Skin of body (tissue), 3 donors: ENCODE measurements at places on chromosomes 11 and 22. TPM values are rescaled to one million over a fixed set of nuclear protein-coding genes. Genes with fewer than 3 reads are reported as not detected.

Gene VSTM5
- total RNA-seq = 0.39 TPM

Gene ANGPTL5
- total RNA-seq = 0.39 TPM

Gene MMP11
- total RNA-seq = 4.9 TPM

Gene NDUFS8
- total RNA-seq = 44.2 TPM

- no peak for DNase-seq
Measured at GRCh38 chr11:67345920-67346819, 7.2 kb downstream of the POLD4 start.

GRCh38 chr11:45390407-45390806 lies 104.3 kb upstream of the SYT13 start:
- no peak for DNase-seq

DNA sequence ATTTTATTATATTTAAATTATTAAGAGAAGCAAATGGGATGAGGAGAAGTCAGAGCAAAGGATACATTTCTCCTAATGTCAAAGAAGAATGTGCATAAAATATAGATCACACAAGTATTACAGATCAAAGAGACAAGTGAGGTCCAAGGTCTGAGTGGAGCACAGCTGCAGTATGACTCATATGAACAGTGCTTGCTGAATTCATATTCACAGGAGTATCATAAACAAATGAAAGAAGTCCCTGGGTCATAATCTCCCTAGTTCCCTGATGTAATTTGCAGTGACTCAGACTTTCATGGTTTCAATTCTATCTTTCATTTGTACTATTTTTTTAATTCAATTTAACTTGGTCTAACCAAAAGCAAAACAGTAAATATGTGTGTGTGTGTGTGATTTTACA lies 499.0 kb upstream of the CCDC179 start:
- peak; percentile 26 for DNase-seq

DNA sequence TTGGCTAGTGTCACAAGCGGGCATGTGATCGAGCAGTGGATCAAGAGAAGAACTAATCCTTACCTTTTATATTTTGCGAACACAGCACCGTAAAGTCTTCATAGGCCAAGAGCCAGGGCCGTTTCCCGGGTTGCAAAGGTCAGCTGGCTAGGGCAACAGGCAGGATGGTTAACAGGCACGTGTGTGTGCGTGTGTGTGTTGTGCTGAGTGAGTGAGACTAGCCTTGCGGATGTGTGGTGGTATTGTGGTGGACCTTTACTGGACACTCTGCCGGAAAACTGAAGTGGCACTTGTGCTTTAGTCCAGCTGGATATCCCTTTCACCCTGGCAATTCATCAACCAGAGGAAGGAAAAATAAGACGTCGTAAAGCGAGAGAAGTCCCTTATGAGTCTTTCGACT lies 176.7 kb downstream of the BCR start:
- no peak for DNase-seq

DNA sequence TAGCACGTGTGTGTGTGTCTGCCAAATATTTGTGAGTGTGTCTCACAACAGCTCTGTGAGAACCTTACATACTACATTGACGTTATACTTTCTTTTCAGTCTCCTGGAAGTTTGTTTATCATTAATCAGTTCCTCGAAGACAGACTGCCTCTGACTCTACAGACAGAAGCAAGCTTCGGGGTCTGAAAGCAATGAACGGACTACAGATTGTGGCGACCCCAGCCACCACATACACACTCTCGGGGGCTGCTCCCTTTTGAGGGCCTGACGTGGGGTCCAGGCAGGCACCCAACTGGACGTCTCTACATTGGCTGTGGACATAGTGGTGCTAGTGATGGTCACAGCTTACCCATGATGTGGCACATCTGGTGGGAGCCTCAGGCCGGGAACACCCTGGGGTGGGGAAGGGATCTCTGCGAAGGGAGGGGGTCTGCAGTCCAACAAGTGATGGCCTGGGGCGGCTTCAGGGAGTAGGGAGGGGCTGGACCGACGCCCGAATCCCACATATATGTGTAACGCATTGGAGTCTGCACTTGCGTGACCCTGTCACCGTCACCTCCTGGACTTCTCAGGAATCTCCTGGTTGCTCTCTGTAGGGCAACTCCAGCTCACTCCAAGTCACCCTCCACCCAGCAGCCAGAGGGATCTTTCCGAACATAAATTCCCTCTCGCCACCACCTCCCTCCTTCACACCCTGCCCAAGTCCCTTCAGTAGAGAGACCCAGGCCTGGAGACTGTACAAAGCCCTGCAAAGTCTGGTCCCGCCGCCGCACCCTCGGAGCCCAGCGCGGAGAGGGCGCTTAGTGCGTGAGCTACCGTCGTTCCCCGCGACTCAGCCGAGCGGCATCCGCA lies 30.4 kb upstream of the TRIM29 start:
- DNase-seq = no peak

DNA sequence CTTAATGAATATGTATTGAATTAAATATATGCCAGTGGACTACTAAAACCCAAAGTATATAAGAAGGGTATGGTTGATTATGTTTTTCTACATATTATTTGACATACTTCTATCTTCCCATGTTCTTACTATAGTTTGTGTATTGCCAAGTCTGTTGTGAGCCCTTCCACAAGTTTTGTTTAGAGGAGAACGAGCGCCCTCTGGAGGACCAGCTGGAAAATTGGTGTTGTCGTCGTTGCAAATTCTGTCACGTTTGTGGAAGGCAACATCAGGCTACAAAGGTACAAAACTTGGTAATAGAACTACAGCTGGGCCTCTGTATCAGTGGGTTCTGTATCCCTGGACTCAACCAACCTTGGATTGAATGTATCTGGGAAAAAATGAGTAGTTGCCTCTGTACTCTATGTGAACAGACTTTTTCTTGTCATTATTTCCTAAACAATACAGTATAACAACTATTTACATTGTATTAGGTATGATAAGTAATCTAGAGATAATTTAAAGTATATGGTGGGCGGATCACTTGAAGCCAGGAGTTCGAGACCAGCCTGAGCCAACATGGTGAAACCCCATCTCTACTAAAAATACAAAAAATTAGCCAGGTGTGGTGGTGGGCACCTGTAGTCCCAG lies 38.7 kb upstream of the TTC36 start:
- peak; percentile 73 for DNase-seq

GRCh38 chr11:125787827-125788226 lies at the start of gene PATE3:
PATE3 (plus strand) TSS chr11:125788127; CDS start chr11:125788152, 25 bp downstream.
- no peak for DNase-seq

DNA sequence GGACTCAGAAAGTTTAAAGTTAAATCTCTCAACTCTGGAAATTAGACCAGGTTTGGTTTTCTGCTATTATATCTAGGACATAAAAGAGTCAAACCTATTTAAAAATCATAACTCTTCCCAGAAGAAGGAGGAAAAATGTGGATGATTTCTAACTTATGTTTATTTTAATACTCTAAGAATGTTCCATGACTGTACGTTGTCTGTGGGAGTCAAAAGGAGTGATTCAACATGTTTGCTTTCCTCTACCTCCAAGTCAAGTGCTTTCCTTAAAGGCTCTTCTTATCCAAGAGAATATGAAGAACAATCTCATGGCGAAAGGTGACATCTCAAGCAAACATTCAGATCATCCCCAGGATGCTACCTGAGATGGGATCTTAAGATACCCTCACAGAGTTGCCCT lies 21.6 kb downstream of the OR51E1 start:
- no peak for DNase-seq

- no peak for DNase-seq
Measured at GRCh38 chr11:1916132-1916985, 3.1 kb upstream of the TNNT3 start.

DNA sequence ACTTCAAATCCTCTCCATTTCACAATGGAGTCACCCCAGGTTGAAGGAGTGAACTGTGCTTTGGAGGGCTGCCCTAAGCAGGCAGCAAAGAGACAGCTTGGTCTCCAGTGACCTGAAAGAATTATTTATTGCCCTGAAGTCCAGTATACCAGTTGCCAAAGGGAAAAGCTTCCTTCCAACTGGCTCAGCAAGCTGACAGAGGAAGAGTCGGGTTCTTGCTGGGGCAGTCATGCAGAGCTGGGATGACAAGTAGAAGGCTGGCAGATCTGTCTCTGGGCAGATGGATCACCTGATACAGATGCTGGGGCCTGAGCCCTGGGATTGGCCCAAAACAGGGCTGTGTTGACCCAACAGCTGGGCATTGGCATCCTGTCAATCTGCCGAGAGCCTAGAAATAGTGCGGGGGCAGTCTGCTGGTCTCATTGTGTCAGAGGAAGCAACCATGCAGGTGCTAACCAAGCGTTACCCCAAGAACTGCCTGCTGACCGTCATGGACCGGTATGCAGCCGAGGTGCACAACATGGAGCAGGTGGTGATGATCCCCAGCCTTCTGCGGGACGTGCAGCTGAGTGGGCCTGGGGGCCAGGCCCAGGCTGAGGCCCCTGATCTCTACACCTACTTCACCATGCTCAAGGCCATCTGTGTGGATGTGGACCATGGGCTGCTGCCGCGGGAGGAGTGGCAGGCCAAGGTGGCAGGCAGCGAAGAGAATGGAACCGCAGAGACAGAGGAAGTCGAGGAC lies at the start of gene THRSP:
Gene THRSP (plus strand): TSS at position 422 of the 742 bp plus-strand sequence. CDS start 21 bp downstream, at position 443.
- no peak for DNase-seq

GRCh38 chr22:48714231-48714630 lies 1113.4 kb downstream of the BRD1 start:
- no peak for DNase-seq

GRCh38 chr11:34397811-34398210 lies 40.0 kb upstream of the ABTB2 start:
- no peak for DNase-seq

DNA sequence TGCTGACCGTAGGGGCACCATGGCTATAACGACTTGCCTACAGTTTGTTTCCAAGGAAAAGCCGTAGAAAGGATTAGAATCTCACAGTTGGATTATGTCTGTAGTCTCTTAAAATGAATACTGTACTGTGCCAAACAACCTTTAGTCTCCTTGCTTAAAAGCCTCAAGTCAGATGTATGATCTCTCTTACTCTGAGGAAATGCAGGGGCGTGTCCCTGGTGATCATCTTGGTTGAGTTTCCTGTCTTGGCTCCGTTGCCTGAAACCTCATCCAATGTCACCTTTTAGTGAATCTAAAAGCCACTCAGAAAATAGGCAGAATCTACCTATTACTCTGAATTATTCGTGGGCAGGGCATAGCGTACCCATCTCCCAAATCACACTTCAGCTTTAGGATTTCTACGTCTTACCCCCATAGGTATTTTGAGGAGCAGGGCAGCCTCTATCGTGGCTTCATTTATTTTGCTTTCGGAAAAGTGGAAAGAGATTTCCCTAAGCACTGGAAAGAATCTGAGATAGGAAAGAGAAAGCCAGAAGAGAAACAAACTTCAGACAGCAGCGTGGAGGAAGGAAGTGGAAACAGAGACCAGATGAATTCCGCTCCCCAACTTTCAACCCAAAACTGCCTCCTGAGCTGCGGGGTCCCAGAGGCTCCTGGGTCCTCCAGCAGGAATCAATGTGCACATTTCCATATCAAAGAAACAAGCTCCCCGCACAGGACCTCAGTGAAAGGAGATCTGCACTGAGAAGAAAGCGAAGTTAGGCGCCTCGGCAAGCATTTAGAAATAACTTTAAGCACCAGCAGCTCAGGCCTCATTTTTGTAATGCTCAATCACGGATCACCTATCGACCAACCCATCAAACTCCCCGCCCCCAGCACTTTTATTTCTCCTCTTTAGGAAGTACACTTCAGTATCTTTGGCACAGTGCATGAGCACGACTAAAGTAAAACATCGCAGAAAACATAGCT lies 245.8 kb downstream of the ETS1 start:
- DNase-seq = no peak

GRCh38 chr22:50072167-50072555 lies 13.1 kb downstream of the MLC1 start:
- DNase-seq = no peak

GRCh38 chr11:66013762-66014100 lies 1.9 kb downstream of the CST6 start:
- no peak for DNase-seq
